ENCODE measurements at places on chromosomes 12 and 14.

DNA sequence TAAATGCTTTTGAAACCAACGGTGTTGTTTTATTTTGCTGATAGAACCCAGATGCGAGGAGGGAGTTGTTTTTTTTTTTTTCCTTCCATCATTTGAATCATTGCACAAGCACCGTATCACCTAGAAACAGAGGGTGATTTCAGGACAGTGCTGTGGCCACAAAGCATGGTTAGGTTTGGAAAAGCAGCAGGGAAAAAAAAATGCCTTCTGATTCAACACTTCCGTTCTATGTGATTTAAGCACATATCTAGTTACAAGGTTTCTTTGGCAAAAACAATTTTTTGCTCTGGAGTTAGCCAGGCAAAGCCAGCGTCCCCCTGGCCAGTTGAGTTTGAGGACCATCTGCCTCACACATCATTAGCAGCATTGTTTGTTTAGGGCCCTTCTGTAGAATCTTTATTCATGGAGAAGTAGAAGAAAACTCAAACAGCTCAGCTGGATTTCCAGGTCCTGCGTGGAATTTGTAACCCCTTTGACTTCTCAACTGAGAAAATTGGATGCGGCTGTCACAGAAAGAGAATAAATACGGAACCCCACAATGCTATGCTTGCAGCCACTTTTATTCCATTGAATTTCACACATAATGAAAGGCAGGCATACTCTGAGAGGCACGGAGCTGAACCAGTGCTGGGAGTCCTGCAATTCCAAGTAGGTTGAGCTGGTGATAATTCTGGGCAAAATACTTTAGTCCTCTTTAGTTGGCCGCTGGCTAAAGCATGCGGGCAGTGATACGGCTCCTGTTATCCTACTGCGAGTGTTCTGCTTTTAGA lies 17.0 kb upstream of the WNT5B start:
- no peak for DNase-seq

GRCh38 chr14:64826845-64827244 lies 52.9 kb downstream of the SPTB start:
- DNase-seq, result no peak

GRCh38 chr14:50790589-50790988 lies 40.4 kb downstream of the NIN start:
- DNase-seq, result no peak

DNA sequence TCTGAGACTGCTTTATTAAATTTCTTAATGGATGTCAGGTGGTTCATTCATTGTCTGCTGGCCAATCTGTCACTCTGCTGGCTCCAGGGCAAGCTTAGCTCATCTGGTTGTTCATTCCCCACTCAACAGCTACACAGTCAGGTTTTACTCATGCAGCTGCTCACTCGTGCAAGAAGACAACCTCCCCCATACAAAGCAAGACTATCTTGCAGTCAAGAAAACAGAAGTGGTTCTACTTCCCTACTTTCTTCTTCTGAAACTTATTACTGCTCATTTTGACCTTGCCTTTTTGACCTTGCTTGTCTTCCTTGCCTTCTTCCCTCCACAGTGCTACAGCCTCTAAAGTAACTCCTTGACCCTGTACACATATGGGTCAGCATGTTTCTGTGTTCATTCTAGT lies 277.9 kb downstream of the SSPN start:
- no peak for DNase-seq

DNA sequence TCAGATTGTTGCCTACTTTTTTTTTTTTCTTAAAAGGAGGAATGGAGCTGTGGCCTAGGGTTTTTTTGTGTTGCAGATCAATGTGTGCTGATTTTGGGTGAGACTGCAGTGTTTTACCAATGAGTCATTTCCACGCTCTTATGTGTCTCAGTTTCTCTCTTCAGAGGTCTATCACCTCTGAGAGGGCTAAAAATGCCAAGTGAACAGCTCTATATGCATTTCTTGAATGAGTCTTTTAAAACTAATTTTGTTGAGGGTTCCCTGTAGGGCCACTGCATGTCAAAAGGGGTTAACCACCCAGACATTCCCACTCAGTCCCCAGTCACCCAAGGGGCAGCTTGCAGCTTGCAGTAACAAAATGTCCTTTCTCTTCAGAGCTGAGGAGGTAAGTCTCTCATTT lies 24.3 kb upstream of the GLIPR1L2 start:
- no peak for DNase-seq

GRCh38 chr12:117599849-117600248 lies 238.4 kb upstream of the NOS1 start:
- DNase-seq, result no peak

- no peak for DNase-seq
Observed at GRCh38 chr14:98022541-98023520, 1225.6 kb downstream of the VRK1 start.

DNA sequence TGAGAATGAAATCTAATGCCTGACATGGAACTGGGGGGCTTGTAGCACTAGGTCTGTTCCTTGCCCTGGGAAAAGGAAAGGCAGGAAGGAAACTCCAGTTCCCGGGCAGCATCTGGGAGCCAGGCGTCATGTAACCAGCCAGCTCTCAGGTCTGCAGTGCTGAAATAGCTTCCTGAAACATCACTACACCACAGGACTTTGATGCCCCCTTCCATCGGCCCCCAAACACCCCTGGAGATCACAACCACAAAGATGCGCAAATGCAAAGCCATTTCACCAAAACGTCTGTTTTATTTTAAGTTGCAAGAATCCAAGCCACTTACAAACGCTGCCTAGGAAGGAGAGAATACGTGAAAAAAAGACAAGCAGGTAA lies 40.9 kb downstream of the KCTD10 start:
- no peak for DNase-seq

DNA sequence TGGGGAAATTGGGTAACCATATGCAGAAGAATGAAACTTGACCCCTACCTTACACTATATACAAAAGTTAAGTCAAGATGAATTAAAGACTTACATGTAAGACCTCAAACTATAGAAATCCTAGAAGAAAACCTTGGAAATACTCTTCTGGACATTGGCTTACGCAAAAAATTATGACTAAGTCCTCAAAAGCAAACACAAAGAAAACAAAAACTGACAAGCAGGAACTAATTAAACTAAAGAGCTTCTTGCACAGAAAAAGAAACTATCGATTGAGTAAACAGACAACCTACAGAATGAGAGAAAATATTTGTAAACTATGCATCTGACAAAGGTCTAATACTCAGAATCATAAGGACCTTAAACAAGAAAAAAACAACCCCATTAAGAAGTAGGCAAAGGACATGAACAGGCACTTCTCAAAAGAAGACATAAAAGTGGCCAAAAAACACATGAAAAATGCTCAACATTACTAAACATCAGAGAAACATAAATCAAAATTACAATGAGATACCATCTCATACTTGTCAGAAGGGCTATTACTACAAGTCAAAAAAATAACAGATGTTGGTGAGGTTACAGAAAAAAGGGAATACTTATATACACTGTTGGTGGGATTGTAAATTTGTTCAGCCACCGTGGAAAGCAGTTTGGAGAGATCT lies 37.0 kb upstream of the CFAP54 start:
- no peak for DNase-seq

- no peak for DNase-seq
Observed at GRCh38 chr12:10126413-10126812, 3.6 kb downstream of the CLEC7A start.

GRCh38 chr14:52125885-52126284 lies 57.0 kb upstream of the NID2 start:
- DNase-seq, result no peak

DNA sequence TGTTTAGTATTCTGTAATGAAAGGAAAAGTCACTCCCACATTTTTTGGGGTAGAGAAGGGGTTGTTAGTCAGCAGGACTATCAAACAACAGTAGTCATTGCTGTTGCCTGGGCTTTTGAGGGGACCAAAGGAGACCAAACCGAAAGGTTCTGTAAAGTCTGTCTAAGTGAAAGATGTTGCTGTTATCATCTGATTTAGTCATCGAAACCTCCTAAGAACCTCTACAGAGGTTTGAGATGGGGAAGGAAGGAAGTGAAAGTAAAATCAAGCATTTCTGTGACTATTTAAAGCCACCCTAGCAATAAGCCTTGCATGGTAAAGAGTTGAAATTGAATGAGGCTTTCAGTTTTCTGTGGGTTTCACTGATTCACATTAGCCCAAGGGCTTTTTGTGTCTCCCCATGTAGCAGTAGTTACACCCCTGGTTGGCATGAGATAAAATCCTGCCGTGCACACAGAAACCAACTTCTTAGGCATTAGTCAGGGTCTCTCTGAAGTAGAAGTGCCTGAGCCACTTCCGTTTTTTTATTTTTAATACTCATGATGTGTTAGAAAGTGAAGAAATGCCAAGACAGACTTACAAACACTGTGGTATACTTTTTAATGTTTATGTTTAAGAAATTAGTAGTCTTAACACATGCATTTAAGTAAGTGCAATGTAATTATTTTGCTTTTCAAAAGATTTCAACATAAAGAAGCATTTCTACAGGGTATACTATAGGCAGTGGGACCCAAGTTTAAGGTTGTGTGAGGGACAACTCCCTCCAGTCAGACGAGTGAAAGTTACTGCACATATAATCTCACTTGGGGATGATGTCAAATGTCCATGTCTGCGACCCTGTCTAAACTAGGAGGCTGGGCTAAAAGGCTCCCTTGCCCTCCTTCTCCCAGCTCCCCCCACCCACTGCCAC lies 50.4 kb downstream of the DYRK2 start:
- no peak for DNase-seq

GRCh38 chr12:100170313-100170858 lies 27.7 kb upstream of the BLTP3B start:
- no peak for DNase-seq

DNA sequence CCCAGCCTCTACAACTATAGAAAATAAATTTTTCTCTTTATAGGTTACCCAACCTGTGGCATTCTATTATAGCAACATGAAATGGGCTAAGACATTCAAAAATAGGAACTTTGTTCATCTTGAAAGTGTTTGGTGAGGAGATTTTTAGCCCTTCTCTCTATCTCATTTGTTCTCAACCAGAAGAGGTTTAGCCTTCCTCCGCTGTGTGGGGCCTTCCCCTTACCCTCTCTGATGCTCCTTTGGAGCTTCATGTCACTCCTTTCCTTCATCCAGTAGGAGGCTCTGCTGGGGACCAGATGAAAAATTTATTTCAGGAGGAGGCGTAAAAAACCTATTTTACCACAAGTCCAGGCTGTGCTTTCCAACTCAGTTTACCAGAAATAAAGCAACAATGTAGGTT lies 94.1 kb downstream of the RTN1 start:
- DNase-seq, result no peak

- no peak for DNase-seq
Observed at GRCh38 chr14:101132588-101132987, 229.1 kb upstream of the RTL1 start.

- no peak for DNase-seq
Observed at GRCh38 chr14:26773906-26774593, 176.2 kb upstream of the NOVA1 start.

GRCh38 chr12:61098031-61098580 lies 1162.1 kb upstream of the USP15 start:
- no peak for DNase-seq

DNA sequence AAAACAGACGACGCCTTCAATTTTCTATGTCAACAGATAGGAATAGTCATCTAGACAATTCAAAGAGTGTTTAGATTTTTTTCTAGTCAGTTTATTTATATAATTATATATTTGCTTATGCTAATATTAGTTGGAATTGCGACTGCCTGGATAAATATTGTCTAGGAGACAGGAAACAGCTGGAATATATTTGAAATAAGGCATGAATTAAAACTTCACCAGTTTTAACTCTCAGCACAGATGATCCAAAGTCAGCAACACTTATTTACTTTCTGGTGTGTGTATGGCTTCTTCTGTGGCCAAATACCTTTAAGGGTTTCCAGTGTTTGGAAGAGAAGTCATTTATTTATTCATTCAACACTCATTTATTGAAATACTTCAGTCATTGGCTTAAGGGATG lies 1215.4 kb upstream of the USP15 start:
- no peak for DNase-seq

GRCh38 chr14:63542231-63542999 lies 762 bp downstream of the PPP2R5E start:
- no peak for DNase-seq

- no peak for DNase-seq
Observed at GRCh38 chr12:8958066-8958465, 8.6 kb upstream of the M6PR start.
